Lower leg skin (tissue), 4 donors: ENCODE measurements at places on chromosomes 3 and 15. TPM values are rescaled to one million over a fixed set of nuclear protein-coding genes. Genes with fewer than 3 reads are reported as not detected.

SUSD5 gene
- total RNA-seq = 2.6 TPM

MYRIP gene
- 1.3 TPM for total RNA-seq

GHSR gene
- not detected for total RNA-seq

TTLL13 gene
- not detected for total RNA-seq

MUC20 gene
- total RNA-seq = 9.7 TPM

INSYN1 gene
- 33.9 TPM for total RNA-seq

CCNDBP1 gene
- 116 TPM for total RNA-seq

ALG3 gene
- 41.7 TPM for total RNA-seq

MYO1E gene
- 155 TPM for total RNA-seq

C3orf85 gene
- not detected for total RNA-seq

GRCh38 chr15:81929557-81929956 lies 116.3 kb downstream of the MEX3B start:
- DNase-seq = no peak

GRCh38 chr3:12278566-12278965 lies 10.3 kb upstream of the PPARG start:
- no peak for DNase-seq

- no peak for DNase-seq
Observed at GRCh38 chr15:77819851-77820728, 187.4 kb upstream of the LINGO1 start.

- DNase-seq = no peak
Observed at GRCh38 chr15:43067717-43068461, 37.9 kb downstream of the UBR1 start.

DNA sequence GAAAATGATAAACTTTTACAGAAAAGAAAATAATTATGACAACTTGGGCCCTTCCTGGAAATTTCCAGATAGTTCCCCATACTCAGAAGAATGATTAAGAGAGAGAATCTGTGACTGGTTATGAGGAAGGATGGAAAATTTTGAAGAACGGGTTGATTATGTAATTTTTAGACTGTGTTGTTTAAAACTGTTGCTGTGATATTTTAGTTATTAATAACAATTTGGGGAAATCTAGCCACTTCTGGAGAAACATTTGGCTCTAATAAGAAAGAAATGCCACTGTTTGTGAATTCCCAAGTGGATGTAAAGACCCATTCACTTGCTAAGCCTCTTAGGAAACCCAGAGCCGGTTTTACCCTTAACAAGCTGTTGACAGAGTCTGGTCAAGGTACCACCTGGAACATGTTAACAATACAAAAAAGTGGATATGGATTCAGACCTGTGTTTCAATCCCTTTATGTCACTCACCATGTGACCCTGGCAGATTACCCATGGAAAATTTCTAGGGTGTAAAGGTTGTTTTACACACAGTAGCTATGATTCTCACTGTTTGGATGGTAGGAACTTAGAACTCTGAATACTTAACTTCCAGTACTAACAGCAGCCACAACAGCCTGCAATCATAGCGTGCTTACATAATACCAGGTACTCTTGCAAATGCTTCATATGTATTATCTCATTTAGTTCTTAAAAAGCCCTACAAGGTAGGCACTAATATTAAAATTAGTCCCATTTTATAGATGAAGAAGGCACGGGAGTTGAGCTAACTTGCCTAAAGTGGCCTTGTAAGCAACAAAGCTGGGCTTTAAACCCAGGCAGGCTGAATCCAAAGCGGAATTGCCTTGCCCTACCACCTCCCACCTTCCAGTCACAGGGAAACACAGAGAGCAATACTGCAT lies 32.0 kb downstream of the ZBTB38 start:
- no peak for DNase-seq

GRCh38 chr15:34613301-34613700 lies 29.9 kb upstream of the GOLGA8B start:
- DNase-seq = no peak

- DNase-seq = peak; percentile 93
Observed at GRCh38 chr3:10551821-10552630, 46.6 kb upstream of the ATP2B2 start.

DNA sequence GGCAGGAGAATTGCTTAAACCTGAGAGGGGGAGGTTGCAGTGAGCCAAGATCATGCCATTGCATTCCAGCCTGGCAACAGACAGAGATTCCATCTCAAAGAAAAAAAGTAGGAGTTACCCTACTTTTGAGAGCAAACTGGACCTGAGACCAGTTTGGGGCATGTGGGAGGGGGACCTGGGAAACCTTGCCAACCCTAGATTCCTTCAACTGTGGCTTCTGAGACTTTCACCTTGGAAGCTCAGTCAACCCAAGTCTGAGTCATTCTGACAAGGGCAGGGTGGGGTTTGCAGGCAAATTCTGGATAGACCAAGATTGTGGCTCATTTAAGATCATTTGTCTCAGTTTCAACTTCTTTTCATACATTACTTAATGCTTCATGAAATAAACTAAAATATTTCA lies 23.8 kb upstream of the SIAH2 start:
- DNase-seq = no peak

- no peak for DNase-seq
Observed at GRCh38 chr3:194811118-194811517, 125.4 kb downstream of the FAM43A start.

GRCh38 chr3:127955728-127956127 lies 40.7 kb downstream of the KBTBD12 start:
- DNase-seq = no peak

DNA sequence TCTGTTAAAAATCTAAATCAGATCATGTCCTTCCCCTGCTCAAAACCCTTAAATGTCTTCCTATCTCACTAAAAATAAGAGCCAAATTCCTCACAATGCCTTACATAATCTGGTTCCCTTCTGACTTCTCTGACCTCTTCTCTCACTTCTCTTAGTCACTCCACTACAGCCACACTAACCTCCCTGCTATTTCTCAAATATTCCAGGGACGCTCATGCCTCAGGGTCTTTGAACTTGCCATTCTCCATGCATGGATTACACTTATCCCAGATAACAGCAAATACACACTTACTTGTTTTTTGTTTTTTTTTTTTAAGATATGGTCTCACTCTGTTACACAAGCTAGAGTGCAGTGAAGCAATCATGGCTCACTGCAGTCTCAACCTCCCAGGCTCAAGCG lies 8.5 kb downstream of the TP53BP1 start:
- no peak for DNase-seq

- DNase-seq = no peak
Observed at GRCh38 chr15:85584872-85585271, 204.5 kb downstream of the AKAP13 start.

- DNase-seq = no peak
Observed at GRCh38 chr3:152346740-152347139, 78.0 kb downstream of the MBNL1 start.
